ENCODE measurements at places on chromosomes 1 and 21.

GRCh38 chr1:64834734-64835133, 89.9 kb downstream of the RAVER2 start:
- no peak for DNase-seq

DNA sequence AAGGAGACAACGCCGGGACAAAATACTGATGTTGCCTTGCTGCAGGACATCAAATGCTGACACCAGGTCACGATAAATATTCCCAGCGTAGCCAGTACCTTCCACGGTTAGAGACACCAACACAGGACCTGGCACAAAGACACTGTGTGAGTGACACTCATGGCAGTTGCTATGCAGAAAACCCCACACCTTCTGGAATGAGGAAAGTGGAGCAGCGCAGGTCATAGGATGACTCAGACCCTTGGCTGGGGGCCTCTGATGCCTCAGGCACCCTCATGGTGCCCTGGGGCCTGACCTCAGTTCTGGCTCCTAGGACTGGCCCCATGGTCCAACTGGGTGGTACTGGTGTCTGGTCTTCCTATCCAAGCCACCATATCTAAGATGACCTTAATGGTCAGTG, 7.0 kb downstream of the DCST2 start:
- DNase-seq: no peak

DNA sequence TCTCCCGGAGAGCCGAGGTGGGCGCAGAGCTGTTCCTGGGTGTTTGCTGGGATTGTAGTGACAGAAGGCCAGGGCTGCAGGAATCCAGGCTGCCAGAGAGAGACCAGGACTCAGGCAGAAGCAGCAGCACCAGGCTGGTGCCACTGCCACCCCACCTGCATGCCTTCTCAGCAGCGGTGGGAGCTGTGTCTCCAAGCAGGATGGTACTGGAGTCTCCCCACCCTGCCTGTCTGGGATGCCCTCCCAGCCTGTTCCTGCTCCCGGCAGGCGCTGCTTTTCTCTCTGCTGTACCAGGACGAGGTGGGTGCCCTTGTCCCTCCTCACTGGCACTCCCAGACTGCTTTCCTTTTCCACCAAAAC, 4.5 kb upstream of the HES4 start:
- DNase-seq: no peak

DNA sequence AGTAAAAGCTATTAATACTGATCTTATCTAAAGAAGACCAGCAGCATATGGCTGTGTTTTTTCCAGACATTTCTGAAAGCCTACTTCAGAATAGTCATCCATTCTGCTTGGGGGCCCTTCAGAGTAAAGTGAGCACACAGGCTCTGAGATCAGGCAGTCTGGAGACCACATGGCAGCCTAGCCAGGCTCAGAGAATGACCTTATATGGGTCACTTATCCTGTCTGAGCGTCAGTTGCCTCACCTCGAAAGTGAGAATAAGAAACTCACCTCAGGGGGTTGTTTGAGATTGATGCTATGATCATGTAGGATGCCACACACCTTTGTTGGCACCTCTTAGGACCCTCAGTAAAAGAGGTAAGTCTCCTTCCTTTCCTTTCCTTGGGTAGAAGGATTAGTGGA, 270.4 kb downstream of the GRIK1 start:
- no peak for DNase-seq

DNA sequence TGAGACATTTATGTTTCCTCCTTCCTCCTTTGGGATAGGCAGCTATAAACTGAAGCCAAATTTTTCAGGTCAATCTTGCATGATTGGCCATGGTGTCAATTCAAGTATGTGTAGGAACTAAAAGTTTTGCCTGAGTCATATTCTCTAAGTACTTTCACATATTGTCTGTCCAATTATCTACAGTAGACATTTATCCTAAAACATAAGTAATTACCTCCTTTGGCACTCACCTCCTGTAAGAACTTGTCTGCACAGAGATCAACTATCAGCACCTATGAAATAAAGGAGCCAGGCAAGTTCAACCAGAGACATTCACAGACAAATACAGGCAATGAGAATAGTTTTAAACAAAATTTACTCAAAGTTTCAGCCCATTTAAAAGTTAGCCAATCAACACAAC, 14.2 kb upstream of the BCAS2 start:
- no peak for DNase-seq

DNA sequence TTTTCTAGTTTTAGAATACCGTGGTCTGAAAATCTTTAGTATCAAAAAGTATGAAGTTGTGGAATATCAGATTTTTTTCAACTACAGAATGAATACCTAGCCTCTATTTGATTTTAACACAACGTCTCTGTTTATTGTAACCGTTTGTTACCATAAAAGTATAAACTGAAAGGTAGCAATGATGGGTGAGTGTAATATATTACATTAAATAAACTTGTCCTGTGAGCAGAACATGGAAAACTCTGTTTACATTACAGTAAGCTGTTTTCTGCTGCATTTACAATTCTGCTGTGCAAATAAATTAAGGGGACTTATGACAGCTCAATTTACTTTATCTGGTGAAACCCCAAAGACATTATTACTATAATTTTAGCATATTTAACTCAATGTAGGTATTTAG, 62.5 kb downstream of the CHRM3 start:
- DNase-seq: no peak

- no peak for DNase-seq
These were observed 1.9 kb upstream of the SAMSN1 start for GRCh38 chr21:14547834-14548513.

DNA sequence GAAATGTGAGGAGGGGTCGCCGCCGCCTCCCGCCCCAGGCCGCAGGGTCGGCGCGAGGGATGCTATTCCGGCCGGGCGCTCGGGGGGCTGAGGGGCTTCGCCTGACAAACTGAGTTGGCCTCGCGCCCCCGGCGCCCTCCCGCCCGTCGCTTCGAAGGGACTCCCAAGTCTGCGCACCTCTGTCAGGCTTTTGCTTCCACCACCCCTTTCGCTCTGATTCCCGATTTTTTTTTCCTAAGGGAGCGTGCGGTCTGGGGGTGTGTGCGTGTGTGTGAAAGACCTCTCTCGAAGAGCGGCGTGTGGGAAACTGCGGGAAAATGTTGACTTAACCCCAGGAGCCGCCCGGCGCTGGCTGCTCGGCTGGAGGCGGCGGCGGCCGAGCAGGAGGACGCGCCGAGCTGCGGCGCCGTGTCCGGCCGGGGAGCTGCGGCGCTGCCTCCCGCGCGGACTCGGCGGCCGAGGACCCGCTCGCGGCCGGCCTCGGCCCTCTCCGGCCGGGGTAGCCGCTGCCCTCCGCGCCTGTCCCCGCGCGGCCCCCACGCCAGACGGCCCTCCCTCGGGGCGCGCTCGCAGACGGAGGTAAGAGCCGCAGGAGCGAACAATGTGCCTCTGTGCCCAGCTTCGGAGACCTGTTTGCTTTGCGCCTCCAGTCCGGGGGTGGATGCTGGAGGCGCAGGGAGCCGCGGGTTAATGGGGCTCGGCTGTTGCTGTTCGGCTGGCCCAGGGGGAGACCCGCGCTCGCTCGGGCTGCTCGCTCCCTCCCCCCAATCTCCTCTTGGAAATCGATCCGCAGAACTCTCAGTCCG, 1.1 kb downstream of the ADGRL2 start:
- DNase-seq: peak; percentile 22

GRCh38 chr1:196209983-196210382, 398.3 kb downstream of the KCNT2 start:
- no peak for DNase-seq

Measured in HS-5 (cell line).